ENCODE measurements at places on chromosomes 11 and 22.
A peak's percentile ranks its signal among the peaks of the same experiment; 100 is the strongest.

DNA sequence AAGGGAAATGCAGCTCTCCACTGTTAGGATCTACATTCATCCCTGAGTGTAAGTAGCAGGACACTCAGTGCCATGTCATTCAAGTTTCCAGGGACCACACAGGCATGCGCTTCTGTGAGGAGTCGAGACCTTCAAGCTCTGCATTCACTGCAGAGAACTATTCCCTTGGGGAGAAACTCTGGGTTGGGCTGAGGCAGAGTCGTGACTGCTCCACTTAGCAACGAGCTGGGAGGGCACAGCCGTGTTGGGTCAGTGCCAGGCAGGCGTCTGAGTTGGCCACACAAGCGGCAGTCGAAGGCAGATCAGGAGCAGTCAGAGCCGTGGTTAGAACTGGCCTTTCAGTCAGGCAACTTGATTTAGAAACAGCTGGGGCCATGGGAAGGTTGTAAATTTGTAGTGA lies 14.7 kb downstream of the MPEG1 start:
- DNase-seq, result peak; percentile 22

DNA sequence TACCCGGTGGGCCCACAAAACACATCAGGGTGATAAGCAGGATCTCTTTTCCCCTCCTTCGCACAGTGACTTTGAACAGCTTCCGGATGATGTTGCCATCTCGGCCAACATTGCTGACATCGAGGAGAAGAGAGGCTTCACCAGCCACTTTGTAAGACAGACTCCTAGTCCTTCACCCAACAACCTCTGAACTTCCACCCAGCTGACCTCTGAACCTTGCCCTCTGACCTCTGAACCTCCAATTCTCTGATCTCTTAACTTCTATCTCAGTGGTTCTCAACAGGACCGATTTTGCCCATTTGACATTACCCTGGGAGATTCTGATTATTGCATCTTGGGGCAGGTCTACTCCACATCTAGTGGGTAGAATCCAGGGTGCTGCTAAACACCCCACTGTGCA lies 3.2 kb downstream of the NCF4 start:
- no peak for DNase-seq

- no peak for DNase-seq
These were observed 42.1 kb downstream of the SCUBE1 start for GRCh38 chr22:43300891-43301676.

GRCh38 chr11:12764187-12764914 lies 90.1 kb downstream of the TEAD1 start:
- DNase-seq, result no peak

DNA sequence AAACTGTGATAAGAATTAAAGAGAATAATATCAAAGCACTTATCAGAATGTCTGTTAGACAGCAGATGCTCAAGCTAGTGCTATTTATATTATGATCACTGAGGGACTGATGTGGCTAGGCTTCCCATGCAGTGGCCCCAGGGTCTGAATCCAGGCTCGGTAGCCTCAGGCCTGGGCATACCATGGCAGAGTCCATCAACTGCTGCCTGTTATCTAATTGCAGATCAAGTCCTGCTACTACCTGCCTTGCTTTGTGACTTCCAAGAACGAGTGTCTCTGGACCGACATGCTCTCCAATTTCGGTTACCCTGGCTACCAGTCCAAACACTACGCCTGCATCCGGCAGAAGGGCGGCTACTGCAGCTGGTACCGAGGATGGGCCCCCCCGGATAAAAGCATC lies 57.5 kb downstream of the TIMP3 start:
- no peak for DNase-seq

DNA sequence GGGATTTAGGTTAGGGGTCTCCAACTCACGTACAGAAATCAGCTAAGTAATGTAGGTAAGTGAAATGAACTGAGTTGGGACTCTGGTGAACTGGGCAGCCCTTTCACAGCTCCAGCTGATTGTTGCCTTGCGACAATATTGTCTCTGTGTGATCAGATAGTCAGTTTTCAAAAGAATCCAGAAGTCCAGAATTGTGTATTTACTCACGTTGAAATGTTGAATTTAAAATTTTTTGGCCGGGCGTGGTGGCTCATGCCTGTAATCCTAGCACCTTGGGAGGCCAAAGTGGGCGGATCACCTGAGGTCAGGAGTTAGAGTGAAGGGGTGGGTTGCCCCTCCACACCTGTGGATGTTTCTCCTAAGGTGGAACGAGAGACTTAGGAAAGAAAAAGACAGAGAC lies 18.8 kb upstream of the WDR74 start:
- no peak for DNase-seq

DNA sequence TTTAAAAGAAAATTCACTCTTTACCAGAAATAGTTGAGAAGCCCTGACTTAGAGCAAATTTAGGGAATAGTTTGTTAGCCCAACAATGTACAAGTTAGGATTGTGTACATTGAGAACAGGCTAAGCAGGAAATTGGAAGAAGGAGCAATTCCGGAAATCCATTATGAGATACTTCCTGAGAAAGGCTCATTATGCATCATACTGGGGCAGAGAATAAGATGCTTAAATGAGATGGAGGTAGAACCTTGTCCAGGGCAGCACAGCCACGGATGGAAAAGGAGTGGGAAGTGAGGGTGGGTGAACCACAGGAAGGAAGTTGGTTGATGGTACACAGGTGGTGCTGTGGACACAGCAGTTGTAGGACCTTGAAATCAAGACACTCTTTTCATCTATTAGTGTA lies 180.2 kb downstream of the PGR start:
- no peak for DNase-seq

DNA sequence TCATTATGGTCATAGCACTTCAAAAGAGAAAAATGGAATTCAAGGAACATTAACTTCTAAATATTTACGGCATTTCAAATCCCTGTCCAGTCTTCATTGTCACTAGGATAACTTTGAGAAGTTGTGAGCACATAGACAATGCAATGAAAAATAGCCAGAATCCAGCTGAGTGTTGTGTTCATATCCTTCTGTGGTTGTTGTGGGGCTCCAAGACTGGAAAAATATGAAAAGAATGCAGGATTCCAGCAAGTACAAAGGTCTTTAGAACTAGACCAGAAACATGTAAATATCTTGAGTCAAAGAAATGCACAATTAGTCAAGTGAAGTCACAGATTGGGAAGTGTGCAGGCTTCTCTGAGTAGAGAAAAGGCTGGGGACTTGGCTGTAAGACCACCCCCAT lies 68.7 kb downstream of the WT1 start:
- no peak for DNase-seq

DNA sequence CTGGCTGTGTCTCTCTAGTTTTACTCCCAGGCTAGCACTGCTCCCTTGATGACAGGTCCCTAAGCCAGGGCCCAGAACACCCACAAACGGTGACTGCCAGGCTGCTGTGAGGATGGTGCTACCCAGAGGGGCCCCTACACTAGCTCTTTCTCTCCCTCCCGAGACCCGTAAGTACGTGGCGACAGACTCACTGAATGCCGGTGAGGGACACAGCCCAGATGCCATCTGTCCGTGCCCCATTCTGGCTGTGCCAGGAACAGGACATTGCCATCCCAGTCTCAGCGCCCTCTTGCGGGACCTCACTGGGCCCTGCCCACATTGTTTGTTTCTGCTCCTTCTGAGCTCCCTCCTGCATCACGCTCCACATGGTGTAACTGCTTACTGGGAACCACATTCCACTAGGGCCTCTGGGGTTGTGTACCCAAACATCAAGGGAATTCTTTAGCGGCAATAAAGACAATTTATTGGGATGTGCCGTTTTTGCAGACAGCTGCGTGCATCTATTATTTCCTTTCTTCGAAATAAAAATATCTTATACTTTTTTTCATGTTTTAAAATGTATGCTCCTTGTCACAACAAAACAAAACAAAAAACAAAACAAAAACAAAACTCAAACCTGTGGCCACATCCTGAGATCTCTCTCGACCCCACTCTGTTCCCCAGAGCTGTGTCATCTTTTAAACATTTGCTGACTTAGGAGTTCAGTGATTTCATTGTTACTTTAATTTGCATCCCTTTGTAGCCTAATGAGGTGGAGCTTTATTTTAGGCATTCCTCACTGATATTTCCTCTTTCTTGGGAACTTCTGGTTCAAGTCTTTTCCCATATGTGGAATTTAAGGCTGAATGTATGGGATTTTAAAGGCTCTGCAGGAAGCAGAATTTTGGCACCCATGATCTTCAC lies 4.4 kb upstream of the TPCN2 start:
- DNase-seq, result peak; percentile 83

GRCh38 chr11:130237282-130238006 lies 77.3 kb downstream of the ZBTB44 start:
- DNase-seq, result no peak

DNA sequence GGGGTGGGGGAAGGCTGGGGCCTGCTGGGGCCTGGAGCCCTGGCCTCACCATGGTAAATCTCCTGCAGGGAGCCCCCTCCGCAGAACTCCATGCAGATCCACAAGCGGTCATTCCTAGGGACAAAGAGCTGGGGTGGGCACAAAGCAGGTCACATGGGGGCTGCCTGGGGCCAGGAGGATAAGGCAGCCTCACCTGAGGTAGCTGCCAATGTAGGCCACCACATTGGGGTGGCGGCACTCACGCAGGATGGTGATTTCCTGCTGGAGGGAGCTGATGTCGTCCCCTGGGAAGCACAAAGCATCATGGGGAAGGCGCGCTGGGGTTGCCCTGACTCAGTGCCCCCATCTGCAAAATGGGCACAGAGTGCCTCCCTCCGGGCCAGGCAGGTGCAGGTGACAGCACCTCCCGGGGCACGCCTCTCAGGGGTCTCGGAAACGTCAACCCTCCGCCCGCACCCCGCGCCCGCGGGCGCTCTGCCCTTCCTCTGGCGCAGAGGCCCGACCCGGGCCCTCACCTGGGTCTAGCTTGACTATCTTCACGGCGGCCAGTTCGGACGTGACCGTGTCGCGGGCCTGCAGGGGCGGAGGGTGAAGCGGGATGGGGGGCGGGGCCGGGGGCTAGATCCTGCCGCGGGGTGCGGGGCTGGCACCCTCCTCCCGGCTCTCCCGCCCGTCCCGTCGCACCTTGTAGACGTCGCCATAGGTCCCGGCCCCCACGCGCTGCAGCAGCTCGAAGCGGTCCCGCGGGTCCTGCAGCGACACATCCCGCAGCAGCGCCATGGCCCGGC lies 450 bp downstream of the MAP4K2 start:
- no peak for DNase-seq

DNA sequence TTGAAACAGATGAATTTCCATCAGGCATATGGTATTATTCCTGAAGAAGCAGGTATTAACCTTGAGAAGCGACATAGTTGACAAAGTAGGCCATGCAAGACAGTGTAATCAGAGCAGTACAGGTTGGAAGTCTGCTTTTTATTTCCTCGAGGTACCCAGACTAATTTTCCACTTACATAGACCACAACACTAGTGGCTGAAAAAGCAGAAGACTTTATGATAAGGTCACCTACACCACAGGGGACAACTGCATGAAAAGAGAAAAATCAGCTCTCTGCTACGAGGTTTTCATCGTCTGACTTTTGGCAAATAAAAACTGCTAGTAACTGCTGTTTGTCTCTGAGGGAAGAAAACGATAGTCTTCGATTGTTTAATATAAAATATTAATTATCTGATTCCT lies 77.5 kb downstream of the CNTN5 start:
- no peak for DNase-seq

DNA sequence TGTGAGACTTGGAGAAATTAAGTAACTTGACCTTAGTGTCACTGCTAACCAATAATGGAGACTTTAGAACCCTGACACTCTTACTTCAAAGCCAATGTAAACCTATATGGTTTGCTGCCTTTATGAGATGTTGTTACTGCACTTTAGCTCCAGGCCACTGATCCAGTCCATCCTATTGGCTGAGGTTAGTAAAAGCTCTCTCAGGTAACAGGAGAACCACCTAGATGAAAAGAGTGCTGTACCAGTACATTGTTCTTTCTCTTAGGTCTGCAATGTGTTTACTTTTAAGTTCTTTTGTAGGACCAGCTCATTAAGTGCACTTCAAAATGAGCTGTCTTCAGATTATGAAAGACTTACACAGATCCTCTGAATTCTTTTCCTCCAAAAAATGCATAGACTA lies 994.0 kb upstream of the FAT3 start:
- no peak for DNase-seq

DNA sequence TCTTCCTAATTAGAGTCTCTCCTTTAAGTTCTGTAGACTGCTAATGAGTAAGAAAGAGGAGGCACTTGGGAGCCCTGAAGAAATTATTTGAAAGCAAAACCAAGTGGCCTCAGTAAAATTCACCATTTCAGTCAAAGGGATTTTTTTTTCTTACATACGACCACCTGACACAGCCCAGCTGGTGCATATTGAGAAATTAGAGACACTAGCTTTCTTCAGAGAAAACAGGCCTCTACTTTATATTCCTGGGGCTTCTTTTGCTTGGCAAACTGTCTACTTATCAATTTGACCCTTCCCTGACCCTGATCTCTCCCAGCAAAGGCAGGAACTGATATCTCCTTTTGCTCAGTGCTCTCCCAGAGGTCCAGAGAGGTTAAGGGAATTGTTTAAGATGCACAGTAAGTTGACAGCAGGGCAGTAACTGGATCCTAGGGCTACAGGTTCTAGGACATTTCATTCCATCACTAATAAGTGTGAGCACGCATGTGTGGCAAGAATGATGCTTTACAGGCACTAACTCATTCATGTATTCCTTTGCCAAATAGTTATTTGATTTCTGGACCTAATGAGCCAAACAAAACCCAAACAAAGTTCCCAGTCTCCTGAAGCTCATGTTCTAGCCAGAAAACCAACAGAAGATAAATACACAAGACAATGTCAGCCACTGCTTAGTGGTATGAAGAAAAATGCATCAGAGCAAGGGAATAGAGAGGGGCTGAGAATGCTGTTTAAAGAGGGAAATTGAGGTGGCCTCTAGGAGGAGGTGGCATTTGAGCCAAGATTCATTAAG lies 467.6 kb downstream of the SOX6 start:
- DNase-seq, result no peak

DNA sequence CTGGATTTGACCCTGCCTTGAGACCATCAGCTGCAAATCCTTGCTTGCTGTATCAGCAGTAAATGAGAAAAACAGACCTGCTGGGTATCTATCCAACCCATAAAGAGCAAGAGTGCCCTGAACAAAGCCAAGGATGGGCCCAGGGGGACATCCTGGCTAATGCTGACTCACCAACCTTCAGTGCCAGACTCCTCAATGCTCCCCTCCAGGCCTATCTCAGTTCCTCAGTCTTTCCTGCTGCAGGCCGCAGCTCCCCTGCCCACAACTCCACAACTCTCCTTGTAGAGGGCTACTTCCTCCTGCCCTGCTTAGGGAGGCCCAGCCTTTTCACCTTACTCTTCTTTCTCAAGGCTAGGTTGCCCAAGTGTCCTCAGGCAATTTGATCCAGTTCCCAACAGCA lies 2.6 kb downstream of the LAMTOR1 start:
- DNase-seq, result no peak

- peak; percentile 49 for DNase-seq
These were observed 23.4 kb downstream of the LRRC55 start for GRCh38 chr11:57205041-57205641.

DNA sequence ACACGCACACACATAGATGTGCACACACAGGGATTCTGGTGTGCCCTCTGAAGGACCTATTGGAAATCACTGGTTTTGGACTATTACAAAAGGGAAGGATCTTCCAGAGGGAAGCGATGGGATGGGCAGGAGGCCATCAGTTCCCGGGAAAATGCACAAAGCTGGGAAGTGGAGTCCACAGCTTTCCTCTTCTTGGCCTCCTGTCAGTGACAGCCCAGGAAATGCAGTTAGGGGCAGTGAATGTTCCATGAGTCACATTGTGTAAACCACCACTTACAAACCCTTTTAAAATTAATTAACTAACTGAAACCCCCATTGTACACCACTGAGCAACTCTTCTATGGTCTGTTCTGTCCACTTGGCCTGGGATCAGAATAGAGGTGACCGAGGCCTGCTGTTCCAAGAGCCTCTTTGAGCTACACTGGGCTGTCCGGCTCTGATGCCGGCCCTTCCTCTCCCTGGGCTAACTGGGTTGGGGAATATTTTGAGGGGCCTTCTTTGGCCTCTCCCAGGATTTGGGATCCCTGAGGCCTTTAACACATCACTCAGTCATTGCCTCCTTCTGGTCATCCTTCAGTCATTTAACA lies 137.7 kb downstream of the FEZ1 start:
- DNase-seq, result peak; percentile 57
